Lower leg skin (tissue), 4 donors: ENCODE measurements at places on chromosomes 5 and 9. TPM values are rescaled to one million over a fixed set of nuclear protein-coding genes. Genes with fewer than 3 reads are reported as not detected.

- DNase-seq: no peak
Observed at GRCh38 chr9:81146241-81146640, 543.1 kb downstream of the TLE1 start.

FOXD4L4 gene
- total RNA-seq: 0.17 TPM

DNA sequence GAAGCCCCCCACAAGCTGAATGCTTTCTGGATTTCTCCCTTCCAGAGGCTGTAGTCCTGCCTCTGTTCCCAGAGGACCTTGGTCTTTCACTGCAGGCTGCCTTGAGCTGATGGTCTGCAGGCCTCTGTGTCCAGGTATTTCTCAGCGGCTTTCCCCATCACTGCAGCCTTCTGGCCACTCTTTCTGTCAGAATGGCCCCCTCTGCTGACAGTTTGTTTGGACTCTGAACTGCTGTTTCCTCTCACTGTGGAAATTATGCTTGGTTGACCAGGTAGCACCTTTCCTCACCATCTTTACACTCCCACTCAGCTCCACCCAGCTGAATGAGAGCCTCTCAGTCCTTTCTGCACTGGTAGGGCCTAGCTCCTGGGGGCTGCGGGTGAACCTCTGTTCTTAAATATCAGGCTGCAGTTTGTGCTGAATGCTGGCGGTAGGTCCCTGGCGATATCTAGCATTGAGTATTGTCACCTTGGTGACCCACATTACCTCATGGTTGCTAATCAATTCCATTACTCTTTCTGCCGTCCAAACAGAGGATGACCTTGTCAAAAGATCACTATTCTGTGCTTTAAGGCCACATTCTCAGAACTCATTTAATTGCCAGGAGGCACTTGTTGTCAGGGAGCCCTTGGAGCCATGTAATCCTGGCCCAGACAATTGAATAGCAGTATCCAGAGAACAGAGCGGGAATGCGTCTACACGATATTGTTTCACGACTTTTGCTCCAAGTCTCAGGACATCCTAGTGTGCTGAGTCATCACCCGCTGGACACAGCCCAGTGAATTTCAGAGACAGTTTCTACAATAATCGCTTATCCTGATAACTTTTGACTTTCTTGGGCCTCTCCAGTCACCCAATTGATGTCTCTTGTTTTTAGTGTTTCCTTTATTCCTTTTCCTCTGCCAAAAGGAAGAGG, 230.2 kb downstream of the TENT4A start:
- DNase-seq: no peak

DNA sequence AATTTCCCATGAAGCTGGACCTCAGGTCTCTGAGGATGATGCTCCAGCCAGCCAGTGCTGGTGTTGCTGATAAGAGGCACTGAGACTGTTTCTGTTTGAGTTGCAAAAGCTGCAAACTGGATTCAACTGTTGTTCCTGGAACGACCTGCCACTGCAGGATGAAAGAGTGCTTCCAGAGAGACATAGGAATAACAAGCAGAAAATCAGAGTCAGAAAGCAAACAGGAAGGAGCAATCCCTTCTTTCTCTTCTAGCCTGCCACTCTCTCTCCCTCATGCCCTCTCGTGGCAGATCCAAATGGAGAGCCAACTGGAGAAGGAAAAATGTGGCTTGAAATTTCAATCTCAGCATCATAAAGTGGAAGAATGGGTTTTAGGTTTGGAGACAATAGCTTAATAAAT, 110.4 kb downstream of the STARD4 start:
- DNase-seq: no peak

DNA sequence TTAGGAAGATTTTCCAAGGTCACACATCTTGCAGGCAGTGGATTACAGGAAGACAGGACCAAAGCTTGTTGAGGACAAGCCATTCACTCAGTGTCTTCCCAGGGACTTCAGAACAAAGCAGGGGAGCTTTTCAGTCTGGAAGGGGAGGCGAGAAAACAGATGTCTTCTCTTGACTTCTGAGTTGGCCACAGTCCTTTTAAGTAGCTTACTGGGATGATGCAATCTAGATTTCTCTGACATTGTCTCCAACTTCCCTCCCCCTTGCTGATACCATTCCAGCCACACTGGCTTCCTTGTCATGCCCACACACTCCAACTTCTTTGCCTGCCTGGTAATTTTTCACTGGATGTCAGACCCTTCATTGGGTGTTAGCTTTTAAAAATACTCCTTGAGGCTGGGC, 174.2 kb upstream of the TBC1D2 start:
- no peak for DNase-seq

LVRN gene
- total RNA-seq: 3.0 TPM

DNA sequence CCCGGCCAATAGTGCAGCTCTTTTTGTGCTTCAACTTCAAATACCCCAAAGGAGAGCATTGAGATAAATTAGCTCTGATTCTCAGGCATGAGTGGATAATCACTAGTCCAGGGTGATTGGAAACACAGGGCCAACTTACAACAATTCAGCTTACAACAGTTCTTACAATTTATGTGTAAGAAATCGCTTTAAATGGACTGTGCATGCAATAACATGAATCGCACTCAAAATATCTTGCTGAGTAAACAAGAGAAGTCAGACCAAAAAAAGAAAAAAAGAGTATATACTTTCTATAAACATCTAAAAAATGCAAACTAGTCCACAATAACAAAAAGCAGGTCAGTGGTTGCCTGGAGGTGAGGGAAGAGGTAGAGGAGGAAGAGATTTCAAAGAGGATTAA, 150.6 kb upstream of the EDIL3 start:
- DNase-seq: no peak

CERCAM gene
- total RNA-seq: 8.9 TPM

ZNF658 gene
- 14.3 TPM for total RNA-seq

GRCh38 chr5:138824924-138825863, 49.9 kb downstream of the LRRTM2 start:
- DNase-seq: no peak

- DNase-seq: no peak
Observed at GRCh38 chr9:26744191-26744965, 148.2 kb downstream of the CAAP1 start.
